HT-29 (cell line): ENCODE measurements at places on chromosomes 12 and 14.
A peak's percentile ranks its signal among the peaks of the same experiment; 100 is the strongest.

- DNase-seq = no peak
Observed at GRCh38 chr12:13350946-13351345, 154.4 kb downstream of the EMP1 start.

GRCh38 chr12:93818488-93819049, 141.4 kb downstream of the CRADD start:
- DNase-seq = no peak

DNA sequence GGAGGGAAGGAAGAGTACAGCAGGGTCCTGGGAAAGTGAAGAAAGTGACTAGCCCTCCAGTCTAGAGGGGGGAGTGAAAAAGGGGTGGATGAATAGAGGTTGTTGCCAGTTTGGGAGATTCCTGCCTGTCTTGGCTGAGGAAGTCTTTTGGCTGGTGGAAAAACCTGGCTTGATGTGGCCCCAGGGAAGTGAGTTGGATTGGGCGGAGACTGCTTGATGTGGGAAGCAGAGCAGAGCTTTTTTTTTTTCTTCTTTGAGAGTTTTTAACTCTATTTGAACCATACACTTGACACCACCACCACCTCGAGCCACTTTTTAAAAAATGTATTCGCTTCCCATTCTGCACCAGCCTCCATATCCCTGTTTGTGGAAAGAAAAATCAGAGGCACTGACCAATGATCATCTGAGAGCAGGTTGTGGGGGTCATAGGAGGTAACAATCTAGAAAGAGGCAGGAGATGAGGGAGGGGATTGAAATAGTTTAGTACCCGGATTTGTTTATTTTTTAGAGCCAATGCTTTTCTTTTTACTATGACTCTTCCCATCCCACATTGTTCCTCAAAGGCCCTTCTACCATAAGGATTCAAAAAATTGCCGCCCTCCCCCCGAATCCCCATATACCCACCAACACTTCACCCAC, 690 bp upstream of the DTX3 start:
- no peak for DNase-seq

DNA sequence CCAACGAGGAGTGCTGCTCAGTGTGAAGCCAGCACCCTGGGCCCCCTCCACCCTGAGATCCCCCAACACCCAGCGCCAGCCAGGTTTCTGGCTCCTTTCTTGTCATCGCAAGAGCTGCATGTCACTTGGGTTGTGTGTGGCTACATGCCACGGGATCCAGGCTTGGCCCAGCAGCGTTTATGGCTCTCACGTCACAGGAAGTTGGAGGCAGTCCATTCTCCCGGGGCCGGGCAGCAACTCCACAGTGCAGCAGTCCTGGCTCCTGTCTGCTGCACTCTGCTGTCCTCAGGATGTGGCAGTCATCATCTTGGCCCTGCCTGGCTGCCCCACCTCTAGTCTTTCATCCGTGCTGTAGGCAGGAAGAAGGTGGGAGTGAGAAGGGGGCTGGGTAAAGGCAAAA, 78.3 kb downstream of the AACS start:
- no peak for DNase-seq

GRCh38 chr12:49877066-49877465, 26.6 kb downstream of the FAIM2 start:
- no peak for DNase-seq

DNA sequence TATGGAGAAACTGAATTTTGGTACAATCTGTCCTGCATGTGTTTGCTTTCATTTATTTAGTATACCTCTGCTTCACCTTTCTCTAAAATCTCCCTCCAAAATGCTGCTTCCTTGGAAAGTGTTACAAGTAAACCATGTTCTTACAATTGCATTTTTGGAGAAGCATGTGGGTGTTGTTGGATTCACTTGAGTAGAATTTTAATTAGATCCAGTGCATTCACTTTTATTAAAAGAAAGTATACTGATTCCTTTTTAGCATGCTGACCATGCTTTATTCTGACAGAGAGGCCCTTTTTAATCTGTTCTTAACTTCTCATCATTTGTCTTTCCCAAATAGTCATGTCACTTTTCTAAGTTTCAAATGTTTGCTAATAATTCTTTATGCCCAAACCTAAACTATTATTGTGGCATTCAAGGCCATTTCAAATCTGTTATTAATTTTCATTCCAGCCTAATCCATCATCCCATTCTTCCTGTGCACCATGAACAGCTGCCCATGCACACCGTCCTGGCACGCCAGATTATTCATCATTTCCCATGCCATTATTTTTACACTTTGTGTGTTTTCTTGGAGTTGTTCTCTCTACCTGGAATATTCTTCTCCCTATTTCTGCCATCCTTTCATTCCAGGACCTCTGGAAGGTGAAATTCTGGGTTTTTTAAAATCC, 90.7 kb downstream of the METTL25 start:
- no peak for DNase-seq

DNA sequence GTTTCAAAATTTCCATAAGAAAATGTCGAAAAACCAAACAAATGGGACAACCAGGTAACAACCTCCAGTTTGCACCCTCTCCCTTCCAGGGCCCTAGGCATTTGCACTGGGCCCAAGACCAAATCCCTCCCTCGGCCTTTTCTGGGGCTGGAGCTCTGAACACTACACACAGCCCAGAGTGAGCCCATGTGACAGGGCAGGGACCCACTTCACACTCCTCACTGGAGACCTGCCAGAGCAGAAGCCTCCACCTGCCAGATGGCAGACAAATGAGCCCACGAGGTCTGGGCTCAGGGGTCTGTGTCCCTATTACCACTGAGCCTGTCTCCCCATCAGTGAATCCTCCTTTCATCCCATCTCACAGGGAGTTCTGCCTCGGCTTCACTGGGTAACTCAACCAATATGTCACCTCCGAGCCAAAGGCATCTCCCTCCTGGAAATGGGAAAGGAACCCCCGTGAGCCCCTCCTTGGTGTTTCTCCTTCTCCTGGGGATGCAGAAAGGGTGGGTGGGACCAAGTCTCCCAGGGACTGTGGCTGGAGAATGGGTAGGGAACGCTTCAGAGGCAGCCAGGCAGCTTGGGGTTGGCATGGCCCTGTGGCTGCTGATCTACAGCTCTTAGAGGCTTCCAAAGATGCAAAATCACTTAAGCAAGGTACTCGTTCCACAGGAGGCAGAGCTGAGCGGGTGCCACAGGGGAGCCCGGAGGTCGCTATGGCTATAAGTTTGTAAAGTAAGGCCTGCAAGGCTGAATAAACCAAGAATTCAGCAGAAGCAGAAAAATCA, 10.6 kb downstream of the VWF start:
- DNase-seq = no peak

- peak; percentile 49 for DNase-seq
Observed at GRCh38 chr14:103186909-103187586, 63.8 kb downstream of the TNFAIP2 start.

- no peak for DNase-seq
Observed at GRCh38 chr12:98354520-98355035, 160.8 kb upstream of the TMPO start.

- no peak for DNase-seq
Observed at GRCh38 chr12:117363056-117363662, 1.7 kb upstream of the NOS1 start.

DNA sequence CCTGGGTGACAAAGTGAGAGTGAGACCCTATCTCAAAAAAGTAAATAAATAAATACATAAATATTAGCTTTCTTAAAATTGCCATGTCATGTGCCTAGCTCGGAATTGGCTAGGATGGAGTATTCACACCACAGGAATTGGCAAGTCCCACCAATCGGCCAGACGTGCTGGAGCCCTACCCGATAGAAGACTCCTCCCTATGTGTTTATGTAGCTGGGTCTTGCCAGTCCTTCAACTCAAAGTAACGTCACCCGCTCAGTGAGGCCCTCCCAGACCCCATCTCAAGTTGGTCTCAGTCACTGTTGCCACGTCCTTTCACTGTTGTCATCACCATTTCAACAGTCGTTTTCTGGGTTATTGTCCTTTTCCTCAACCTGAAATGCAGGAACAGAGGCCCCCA, 20.2 kb downstream of the VRTN start:
- DNase-seq = no peak

DNA sequence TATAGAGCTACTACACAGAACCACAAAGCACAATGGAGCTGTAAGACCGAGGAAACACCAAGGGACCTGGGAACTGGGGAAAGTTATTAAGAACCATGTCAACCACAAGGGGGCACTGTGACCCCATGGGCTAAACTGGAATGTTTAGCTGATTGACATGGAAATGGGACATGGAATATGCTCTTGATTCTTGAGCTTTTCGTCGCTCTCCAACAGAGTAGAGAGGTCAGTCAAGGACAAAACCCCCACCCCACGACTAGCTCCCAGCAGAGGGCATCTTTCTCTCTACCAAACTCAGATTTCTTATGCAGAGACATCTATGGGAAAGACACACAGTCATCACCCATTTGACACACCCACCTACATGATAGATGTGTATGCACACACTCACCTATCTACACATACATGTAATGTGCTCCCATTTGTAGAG, 10.1 kb downstream of the NDRG2 start:
- peak; percentile 91 for DNase-seq

DNA sequence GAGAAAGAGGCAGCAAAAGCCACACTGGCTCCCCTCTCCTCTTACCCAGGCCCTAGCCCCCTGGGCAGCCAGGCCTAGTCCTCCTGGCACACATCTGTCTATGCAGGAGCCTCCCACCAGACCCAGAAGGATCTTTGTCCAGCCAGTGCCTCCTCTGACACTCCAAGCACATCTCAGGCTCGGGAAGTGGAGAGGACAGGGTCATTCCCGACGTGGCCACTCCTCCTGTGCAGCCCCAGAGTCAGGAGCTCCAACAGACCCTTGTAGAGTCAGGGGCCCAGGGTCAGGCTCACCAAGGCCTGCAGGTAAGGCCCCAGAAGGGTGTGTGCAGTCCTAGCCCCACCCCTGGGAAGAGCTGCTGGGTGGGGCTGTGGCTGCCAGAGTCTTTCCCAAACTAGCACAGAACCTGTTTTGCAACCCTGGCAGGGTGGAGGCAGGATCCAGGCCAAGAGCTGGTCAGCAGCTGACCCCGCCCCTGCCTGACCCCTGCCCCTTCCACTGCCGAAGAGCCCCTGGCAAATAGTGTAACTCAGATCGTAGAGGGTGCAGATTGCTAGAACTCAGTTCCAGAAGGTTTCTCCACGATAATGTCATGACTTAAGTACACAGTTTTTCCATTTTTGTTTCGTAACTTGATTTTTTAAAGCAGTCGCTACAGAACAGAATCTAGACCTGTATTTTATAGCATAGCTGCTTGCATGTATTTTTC, 26.6 kb upstream of the PNMA1 start:
- DNase-seq = peak; percentile 90

GRCh38 chr14:22531451-22532344, 57.3 kb downstream of the DAD1 start:
- no peak for DNase-seq
